ENCODE measurements at places on chromosomes 11 and 22. TPM values are rescaled to one million over a fixed set of nuclear protein-coding genes. Genes with fewer than 3 reads are reported as not detected.
A peak's percentile ranks its signal among the peaks of the same experiment; 100 is the strongest.

VPS11 gene
- 64.7 TPM for total RNA-seq

XRRA1 gene
- 80.8 TPM for total RNA-seq

KCTD14 gene
- total RNA-seq, result 0.24 TPM

ARFGAP3 gene
- 33.2 TPM for total RNA-seq

CHRM1 gene
- total RNA-seq, result not detected

LRRC75B gene
- 1.3 TPM for total RNA-seq

DNA sequence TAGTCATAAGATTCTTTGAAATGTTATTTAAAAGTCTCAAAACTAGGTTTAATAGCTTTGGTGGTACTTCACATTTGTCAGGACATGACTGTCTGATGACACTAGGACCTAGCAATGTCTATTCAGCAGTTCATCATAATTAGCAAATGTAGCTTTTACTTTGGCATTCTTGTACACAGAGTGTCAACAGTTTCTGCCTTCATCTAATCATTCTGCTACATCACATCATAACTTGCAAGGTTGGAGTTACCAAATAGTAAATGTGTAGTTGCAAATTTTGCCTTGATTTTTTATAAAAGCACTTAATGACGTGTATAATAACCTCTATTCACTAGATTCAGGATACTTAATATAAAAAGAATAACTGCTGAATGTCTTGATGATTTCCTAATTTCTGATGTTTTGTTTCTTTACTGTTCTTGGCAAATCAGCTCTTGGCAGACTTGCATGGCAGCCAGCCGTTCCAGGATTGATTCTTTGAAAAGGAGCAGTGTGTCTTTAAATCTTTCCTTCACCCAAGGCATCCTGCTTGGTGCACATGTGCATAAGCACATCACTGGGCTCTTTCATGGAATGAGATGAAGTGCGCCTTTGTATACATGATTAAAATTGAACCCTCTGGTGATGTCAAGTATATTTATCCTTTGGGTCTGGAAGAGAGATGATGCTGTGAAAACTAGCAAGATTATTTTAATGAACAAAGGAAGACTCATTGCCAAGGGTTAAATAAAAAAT is 12.2 kb downstream of the FBXO7 start:
- no peaks in the 10 kb centered on the region for H3K27me3 ChIP-seq
- H3K4me3 ChIP-seq, result no peak overlapping the region
- DNase-seq, result no peak
- peaks cover 9% of the 10 kb centered on the region for H3K4me1 ChIP-seq
- no peak overlapping the region for H3K27ac ChIP-seq

DNA sequence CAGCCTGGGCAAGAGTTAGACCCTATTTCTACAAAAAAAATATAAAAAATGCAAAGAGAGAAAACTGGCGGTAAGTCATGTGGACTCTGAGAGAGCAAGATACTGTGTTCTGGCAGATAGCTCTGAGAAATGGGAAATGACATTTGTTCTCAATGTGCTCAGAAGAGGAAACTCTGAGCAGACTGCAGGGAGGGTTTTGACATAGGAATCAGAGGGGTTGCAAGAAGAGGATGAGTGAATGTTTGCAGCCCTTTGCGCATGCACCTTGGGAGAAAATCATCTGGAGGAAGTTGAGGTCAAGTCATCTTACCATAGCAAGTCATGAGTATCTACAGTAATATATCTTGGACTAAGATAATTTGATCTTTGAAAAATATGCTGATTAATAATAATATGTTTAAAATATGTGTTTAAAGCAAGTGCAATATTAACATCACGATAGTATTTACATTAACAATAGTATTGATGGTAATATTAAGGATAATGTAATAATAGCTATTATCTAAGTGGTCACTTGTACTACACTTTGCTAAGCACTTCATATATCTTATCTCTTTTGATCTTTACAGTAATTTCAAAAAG is 2.6 kb downstream of the ACER3 start:
- no peaks in the 10 kb centered on the region for H3K36me3 ChIP-seq
- no peak overlapping the region for H3K4me3 ChIP-seq
- peak; percentile 20 for DNase-seq
- H3K27me3 ChIP-seq, result no peaks in the 10 kb centered on the region

- H3K27ac ChIP-seq, result peak overlapping the region; percentile 95
- H3K27me3 ChIP-seq, result no peaks in the 10 kb centered on the region
- peak; percentile 69 for DNase-seq
- peak overlapping the region; percentile 60 for H3K4me3 ChIP-seq
- no peaks in the 10 kb centered on the region for H3K36me3 ChIP-seq
Measured at GRCh38 chr11:69295995-69296889, 2.3 kb downstream of the MYEOV start.

DNA sequence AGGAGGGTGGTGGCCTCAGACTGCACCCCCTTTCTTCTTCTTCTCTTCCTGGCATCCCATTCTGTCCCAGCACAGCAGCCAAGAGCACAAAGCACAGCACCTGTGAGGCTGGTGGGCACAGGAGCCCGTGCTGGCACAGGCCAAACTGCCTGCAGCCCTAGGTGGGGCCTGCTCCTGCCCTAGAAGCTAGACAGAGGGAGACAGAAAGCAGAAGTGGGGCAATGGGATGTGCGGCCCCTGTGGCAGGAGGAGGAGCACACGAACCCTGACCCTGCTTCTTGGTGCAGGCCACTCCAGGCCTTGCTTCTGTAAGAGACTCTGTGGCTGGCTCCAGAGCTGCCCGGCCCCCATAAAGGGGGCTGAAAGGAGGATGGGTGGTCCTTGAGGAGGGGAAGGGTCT is 3.9 kb upstream of the PTS start:
- DNase-seq, result no peak
- no peak overlapping the region for H3K4me3 ChIP-seq
- no peaks in the 10 kb centered on the region for H3K27me3 ChIP-seq
- H3K4me1 ChIP-seq, result peaks cover 5% of the 10 kb centered on the region
- H3K36me3 ChIP-seq, result no peaks in the 10 kb centered on the region

- DNase-seq, result peak; percentile 32
- peaks cover 36% of the 10 kb centered on the region for H3K4me1 ChIP-seq
- peaks cover 7% of the 10 kb centered on the region for H3K36me3 ChIP-seq
- no peaks in the 10 kb centered on the region for H3K27me3 ChIP-seq
- H3K4me3 ChIP-seq, result peak overlapping the region; percentile 65
Measured at GRCh38 chr22:37609240-37610152, 862 bp downstream of the GGA1 start.

GRCh38 chr11:68164437-68164836 is 43.2 kb upstream of the CHKA start:
- H3K27ac ChIP-seq, result no peak overlapping the region
- H3K4me3 ChIP-seq, result no peak overlapping the region
- no peaks in the 10 kb centered on the region for H3K4me1 ChIP-seq
- peaks cover 4% of the 10 kb centered on the region for H3K36me3 ChIP-seq
